Liver (tissue), 10 donors: ENCODE measurements at places on chromosomes 7 and 10.

GRCh38 chr7:139594911-139595476 lies 71.5 kb downstream of the CLEC2L start:
- no peak for DNase-seq

DNA sequence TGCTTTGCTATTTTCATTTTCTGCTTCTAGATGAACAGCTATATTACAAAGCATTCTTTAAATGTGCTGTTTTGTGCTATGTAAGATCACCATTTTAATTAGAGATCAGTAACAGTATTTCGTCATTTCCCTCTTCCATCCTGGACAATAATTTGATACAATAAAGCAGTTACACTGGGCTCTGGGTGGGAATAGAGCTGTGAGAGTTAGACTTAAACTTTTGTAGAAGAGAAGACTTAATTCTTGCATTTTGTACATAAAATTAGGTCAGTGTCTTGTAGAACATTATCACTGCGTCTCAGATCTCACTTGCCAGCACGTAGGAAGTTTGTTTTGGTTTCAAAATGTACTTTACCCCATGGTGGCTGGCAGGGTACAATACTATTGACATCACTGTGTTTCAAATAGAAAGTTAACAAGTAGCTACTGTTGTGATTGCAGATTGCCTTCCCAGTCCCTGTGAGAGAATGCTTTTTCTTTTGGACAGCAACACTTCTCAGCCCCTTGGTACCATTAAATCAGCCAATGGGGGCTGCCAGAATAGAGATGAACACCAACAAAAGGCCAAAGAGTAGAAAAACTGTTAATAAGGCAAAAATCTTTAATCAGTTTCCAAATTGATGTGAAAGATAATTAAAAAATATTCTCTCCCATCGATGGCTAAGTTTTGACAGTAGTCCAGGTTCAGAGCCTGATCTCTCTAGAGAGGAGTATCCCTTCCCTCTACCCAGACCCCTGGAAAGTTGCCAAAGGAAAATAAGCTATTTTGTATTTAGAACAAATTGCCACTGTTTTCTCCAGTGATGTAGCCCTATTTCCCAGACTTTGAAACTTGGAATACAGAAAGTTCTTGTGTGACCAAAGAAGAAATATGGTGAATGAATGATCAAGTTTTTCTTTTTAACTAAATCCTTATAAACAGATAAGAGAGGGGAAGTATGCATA lies 35.1 kb downstream of the SMNDC1 start:
- DNase-seq = no peak

DNA sequence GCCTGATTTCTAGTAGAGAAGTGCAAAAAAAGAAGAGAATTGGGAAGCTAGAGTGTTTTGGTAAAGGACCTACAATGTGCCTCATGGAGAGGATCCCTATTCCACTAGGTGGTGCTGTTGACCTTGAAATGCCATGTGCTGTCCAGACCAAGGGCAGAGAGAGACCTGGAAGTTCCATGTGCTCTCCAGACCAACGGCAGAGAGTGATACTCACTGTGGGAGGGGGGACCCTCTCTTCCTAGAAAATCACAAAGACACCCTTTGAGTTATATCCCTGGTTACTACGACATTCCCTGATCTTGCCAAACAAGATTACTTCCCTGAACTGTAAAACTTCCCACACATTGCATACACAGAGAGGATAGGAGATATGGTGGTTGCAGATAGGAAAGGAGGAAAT lies 212.7 kb upstream of the ZNF804B start:
- no peak for DNase-seq

GRCh38 chr10:47063858-47064257 lies 152.6 kb downstream of the PTPN20 start:
- no peak for DNase-seq

- DNase-seq = no peak
These were observed 30.2 kb downstream of the LRRC27 start for GRCh38 chr10:132362151-132362611.

- no peak for DNase-seq
These were observed 15.8 kb downstream of the NET1 start for GRCh38 chr10:5428133-5428532.
